Stimulated activated CD8-positive, alpha-beta memory T cell treated with anti-CD3 and anti-CD28 coated beads, Interleukin-2, amount 100 ng/mL, for 1 hour (primary cell): ENCODE measurements at places on chromosomes 3 and 15.

DNA sequence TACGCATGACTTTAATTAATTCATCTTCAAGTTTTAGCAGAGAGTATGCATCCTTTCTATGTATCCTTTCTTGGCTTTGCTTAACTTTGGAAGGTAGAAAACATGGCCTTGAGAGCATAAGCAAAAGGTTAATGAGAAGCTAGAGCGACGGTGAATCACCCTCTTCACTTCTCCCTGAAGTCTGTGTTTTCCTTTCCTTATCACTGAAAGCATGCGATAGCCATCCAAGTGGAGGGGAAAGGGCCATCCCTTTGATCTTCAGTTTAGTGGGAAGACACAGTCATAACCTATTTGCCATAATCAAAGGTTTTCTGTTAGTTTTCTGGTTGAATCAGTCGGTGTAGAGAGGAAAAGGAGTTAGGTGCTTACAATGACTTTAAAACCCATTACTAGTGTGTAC is 354.0 kb upstream of the ROBO2 start:
- DNase-seq = no peak

GRCh38 chr3:71400986-71401451 is 182.5 kb downstream of the FOXP1 start:
- DNase-seq = no peak

GRCh38 chr15:101105059-101105891 is 146.6 kb downstream of the CHSY1 start:
- DNase-seq = no peak

- no peak for DNase-seq
Observed at GRCh38 chr3:144129536-144130214, 158.1 kb downstream of the DIPK2A start.

- DNase-seq = no peak
Observed at GRCh38 chr15:88202231-88202630, 54.3 kb downstream of the NTRK3 start.

GRCh38 chr3:13882876-13883275 is 3.0 kb upstream of the WNT7A start:
- DNase-seq = no peak

DNA sequence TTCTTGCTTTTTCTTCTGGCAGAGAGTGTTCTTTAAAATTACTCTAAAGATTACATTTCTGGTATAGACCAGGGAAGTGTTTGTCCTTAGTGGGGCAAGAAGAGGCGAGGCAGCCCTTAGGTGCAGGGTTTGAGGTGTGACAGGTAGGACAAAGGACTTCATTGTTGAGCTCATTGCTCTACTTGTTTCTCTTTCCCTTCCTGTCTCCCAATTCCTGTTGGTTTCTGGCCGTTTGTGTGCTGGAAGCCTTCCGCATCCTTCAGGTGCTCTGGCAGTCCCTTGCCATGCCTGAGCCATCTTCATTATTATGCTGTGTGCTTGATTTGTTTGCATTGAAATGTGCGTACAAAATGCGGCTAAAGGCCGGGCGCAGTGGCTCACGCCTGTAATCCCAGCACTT is 85.1 kb downstream of the CCK start:
- DNase-seq = no peak

DNA sequence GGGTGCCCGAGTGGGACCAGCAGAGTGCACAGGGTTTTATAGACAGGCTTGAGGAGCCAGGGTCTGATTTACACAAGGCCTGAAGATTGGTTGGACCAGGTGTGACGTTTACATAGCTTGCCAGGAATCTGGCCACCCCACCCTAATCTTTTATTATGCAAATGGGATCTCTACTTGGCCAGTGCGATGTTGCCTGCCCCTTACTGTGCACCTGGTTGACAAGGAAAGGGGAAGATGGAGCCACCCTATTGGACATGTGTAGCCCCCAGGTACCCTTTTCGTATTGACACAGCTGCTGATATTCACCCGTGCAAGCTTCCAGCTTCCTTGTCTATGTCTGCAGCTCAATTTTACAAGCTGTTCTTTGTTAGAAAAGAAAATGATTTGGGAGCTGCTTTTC is 132.0 kb downstream of the ARNT2 start:
- no peak for DNase-seq

DNA sequence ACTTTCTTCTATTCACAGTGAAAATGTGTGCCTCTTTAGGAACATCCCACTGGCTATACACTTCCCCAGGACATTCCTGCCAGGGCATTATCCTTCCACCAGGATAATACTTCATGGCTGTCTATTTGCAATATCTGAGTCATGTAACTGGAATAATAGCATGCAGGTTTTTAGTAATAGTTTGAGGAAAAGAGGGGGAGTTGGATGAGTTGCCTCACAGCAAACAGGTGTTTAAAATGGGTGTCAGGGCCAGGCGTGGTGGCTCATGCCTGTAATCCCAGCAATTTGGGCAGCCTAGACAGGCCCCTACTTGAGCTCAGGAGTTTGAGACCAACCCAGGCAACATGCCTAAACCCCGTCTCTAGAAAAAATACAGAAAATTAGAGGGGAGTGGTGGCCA is 585.9 kb downstream of the DIPK2A start:
- DNase-seq = no peak

DNA sequence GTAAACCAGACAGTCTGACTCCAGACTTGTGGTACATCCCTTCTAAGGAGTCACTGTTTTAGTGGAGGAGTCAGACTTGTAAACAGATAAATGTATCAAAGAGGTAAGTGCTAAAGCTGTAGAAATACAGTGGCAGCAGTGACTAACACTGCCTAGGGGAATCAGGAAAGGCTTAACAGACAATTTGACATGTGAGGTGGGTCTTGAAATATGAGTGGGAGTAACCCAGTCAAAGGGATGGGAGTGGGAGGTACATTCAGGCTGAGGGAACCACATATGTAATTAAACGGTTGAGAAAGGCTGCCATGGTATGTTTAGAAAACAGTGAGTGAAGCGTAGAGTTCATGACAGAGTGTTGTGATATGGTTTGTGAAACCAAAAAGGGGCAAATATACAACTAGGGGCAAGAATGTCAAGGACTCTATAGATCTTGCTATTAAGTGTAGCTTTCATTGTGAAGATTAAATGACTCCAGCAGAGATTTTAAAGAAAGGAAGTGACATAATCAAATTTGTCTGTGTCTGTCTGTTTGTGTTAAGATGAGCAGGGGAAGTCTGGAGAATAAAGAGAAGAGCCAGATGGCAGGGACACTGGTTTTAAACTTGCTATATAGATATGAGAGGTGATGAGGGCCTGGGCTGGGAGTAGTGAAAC is 11.2 kb upstream of the ALCAM start:
- no peak for DNase-seq

- DNase-seq = no peak
Observed at GRCh38 chr3:5181469-5182141, 5.9 kb upstream of the EDEM1 start.

GRCh38 chr15:77944002-77944867 is 133.3 kb downstream of the TBC1D2B start:
- no peak for DNase-seq

DNA sequence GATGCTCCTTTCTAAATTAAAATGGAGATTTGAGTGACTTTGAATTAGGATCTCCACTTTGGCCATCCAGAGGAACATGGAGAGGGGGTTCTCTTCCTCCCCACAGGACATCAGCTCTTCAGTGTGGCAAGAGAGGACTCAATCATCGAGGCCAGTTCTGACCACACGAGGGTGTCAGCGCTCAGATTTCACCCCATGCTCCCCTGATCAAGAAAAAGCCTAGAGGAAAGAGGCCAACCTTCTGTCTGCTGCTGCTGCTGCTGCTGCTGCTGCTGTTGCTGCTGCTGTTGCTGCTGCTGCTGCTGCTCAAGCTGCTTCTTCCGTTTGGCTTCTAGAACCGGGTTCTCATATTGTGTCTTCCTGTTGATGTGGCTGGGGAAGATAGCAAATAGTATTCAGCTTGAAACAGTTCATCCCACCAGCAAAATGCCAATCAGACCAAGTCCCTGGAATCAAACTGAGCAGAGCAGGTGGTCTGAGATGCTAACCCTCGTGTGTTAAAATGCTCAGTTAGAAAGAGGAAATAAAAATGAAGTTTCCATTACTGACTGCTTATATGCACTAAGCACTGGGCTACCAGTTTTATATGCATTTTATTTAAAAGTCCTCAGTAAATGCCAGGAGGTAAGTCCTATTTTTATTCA is 599.0 kb downstream of the MAGI1 start:
- DNase-seq = no peak

DNA sequence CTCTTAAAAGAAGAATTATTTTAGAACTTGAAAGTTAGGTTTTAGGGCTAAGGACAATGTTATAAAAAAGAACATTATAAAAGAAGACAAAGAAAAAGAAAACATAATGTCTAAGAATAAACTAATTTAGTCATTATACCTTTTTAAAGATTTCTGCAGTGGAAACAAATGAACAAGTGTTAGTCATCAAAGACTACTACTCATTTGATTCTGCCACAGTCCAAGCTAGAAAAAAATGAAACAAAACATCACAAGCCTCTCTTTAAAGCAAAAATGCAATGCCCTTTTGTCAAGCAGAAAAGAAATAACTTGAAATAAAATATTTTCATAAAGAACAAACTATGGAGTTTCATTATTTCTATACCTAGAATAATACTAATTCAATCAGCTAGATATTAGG is 102.0 kb downstream of the TBC1D5 start:
- DNase-seq = no peak

DNA sequence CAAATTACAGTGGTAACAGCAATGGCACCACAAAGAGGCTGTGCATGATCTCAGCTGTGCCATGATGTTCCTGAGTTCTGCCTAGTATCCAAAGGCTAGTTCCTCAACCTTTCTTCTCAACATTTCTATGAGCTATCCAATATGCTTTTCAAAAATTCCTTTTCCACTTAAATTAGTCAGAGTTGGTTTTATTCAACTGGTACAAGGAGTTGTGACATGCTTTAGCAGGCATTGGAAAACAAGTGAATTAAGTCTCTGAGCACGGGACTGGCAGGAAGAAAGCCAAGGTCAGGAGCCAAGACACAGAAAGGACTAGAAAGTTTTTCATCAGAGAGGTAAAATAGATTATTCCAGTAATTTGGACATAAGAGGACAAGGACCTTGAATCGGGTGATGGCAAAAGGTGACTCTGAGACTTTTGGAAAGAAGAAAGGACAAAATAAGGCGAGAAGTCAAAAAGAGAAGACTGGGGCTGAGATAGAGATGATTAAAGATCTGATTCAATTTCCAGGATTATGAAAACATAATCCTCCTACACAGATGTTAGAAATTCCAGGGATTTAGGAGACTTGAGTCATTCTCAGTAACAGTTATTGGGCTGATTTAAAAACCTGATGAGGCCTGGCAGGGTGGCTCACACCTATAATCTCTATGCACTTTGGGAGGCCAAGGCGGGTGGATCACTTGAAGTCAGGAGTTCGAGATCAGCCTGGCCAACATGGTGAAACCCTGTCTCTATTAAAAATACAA is 36.1 kb downstream of the PBRM1 start:
- DNase-seq = no peak

DNA sequence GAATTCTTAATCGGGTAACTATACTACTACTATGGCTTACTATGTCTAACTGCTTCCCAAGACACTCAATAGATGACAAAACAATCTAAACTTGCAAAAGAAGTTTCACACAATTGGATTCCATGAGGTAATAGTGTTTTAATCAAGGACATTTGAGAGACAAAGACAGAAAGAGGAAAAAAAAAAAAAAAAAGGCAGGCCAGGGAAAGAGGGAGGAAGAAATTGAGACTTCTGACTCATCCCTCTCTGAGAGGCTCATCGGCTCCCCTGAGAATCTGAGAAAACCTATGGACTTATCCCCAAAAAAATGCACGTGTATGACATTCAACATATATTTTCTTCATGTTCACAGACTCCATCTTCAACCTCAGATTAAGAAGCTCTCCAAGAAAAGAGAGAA is 61.0 kb downstream of the SCAPER start:
- DNase-seq = no peak

- no peak for DNase-seq
Observed at GRCh38 chr3:6180171-6180570, 680.7 kb upstream of the GRM7 start.

- no peak for DNase-seq
Observed at GRCh38 chr3:46646700-46647099, 34.4 kb downstream of the FAM240A start.
